ENCODE measurements at places on chromosomes 3 and 15. TPM values are rescaled to one million over a fixed set of nuclear protein-coding genes. Genes with fewer than 3 reads are reported as not detected.

Gene EFHB
- total RNA-seq: not detected

Gene GOLGA8J
- 0.16 TPM for total RNA-seq

Gene FBXW12
- not detected for total RNA-seq

Gene CPNE4
- 41.0 TPM for total RNA-seq

Gene ACSBG1
- 0.14 TPM for total RNA-seq

Gene INSYN1
- total RNA-seq: 165 TPM

Gene CYP8B1
- not detected for total RNA-seq

Gene OR5K2
- not detected for total RNA-seq

Gene ST6GAL1
- total RNA-seq: 77.1 TPM

Gene CD276
- total RNA-seq: 35.6 TPM

Gene SAMMSON
- total RNA-seq: not detected

Data from Right ventricle myocardium inferior (tissue), 1 donor.